ENCODE measurements at places on chromosomes 2 and 18.

GRCh38 chr2:105521616-105522015 lies 122.8 kb upstream of the FHL2 start:
- DNase-seq: no peak

- DNase-seq: no peak
Observed at GRCh38 chr18:79498662-79499061, 102.9 kb downstream of the NFATC1 start.

- no peak for DNase-seq
Observed at GRCh38 chr2:169755083-169755870, 21.6 kb downstream of the KLHL23 start.

DNA sequence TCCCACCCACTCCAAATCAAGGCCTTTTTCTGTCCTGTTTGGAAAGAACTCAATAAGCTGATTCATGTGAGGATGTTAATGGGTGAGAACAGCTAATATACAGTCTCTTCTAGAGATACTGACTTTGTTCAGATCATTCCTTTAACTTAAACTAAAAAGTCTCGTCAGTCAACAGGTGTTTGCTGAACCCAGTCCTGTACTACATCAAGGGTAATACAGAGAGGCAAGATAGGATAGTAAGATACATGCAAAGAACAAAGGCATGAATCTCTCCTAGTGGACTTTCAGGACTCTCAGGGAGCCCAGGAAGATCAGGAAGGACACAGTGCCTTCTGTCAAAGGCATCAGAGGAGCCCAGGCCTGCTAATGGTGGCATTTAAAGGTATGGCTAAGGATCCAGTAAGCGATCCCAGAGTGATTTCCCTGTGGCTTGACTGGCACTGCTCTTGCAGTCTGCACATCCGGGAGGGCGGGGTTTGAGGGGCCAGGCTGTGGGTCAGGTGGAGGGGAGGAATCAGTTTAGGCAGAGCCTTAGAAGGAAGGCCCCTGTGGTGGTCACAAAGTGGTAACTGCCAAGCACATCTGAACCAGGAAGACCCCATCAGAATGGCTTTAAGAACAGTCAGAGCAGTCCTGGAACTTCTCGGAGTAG lies 54.0 kb downstream of the EPAS1 start:
- DNase-seq: no peak

- no peak for DNase-seq
Observed at GRCh38 chr2:21317131-21317530, 193.4 kb downstream of the TDRD15 start.

- DNase-seq: no peak
Observed at GRCh38 chr18:46484971-46485370, 172.0 kb downstream of the LOXHD1 start.

DNA sequence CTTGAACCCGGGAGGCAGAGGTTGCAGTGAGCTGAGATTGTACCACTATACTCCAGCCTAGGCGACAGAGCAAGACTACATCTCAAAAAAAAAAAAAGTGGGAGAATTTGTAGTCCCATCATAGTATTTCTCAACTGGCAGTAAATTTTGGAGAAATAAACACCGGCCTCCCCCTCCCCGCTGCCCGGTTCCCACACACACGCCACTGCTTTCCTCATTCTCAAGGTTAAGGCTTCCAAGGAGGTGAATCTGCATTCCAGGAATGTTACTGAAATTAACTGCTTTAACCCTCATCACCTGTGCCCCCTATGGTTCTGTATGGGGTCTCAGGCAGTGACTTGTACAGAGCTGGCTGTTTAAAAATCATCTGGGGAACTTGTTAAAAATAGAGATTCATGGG lies 49.9 kb downstream of the MRPL35 start:
- DNase-seq: no peak
